HL-60 (cell line): ENCODE measurements at places on chromosomes 3 and 15.
A peak's percentile ranks its signal among the peaks of the same experiment; 100 is the strongest.

DNA sequence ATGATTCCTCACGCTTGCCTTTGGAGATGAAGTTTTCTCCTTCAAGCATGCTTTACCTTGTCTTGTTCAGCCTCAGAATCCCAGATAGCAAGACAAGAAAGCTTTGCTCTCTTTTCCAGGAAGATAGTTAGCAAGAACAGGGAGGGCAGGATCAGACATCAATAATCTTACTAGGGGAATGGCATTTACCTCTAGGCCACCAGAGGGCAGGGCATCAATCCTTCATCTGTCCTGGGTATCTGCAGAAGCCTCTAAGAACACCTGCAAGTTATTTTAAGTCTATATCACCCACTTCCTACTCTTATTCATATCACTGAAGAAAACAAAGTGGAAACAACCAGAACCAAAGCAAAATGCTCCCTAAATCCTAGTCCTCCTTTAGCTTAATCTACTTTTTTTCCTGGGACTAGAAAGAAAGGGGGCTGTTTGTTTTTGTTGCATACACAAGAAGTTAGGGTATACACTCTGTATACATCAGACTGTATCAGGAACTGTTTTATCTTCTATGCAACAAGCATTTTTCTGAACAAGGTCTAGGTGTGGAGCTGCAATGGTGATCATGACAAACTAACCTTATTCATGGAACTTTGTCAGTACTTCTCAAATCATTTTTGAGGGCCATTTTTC lies 862.5 kb downstream of the CADM2 start:
- no peak for DNase-seq

GRCh38 chr3:52123106-52123725 lies 31.0 kb downstream of the POC1A start:
- peak; percentile 71 for DNase-seq

- no peak for DNase-seq
These were observed 27.9 kb downstream of the EHD4 start for GRCh38 chr15:41944313-41944940.

GRCh38 chr3:177069514-177070329 lies 127.6 kb downstream of the TBL1XR1 start:
- peak; percentile 8 for DNase-seq

DNA sequence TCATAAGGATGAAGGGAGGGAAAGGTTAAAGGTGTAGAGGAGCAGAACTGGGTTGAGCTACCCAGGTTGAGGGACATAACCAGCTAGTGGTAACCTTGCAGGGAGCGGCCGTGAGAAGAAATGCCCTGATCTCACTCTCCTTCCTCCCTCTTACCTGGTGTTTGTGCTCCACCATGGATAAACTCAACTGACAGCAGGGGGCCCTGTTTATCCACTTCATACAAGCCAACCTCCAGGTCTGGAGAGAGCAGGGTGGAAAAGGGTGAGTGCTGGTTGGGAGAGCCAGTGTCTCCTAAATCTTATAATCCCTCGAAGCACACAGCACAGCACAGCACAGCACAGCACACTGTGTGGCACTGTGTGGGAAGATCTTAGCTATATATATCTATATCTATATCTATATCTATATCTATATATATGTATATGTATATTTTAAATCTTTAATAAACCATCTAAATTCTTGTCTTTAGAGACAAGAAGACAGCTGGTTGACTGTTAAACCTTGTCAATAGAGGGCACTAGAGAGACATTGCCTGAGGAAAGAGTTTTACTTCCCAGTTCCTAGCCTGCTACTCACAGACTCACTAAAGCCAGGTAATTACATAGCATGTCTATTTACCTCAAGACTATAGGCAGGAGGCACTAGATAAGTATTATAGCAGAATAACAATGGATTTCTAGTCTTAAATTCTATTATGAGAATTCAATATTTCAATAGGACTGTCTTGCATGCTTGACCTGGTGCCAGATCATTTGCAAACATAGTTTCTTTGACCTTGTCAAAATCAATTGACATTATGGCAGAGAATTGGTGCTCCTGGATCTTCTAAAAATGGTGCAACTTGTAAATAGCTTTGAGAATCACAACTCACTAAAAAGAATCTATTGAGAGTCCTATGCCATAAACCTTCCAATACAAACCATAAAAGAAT lies 21.7 kb upstream of the FMN1 start:
- peak; percentile 5 for DNase-seq

- no peak for DNase-seq
These were observed 242.0 kb upstream of the NSMCE3 start for GRCh38 chr15:29511663-29512062.

DNA sequence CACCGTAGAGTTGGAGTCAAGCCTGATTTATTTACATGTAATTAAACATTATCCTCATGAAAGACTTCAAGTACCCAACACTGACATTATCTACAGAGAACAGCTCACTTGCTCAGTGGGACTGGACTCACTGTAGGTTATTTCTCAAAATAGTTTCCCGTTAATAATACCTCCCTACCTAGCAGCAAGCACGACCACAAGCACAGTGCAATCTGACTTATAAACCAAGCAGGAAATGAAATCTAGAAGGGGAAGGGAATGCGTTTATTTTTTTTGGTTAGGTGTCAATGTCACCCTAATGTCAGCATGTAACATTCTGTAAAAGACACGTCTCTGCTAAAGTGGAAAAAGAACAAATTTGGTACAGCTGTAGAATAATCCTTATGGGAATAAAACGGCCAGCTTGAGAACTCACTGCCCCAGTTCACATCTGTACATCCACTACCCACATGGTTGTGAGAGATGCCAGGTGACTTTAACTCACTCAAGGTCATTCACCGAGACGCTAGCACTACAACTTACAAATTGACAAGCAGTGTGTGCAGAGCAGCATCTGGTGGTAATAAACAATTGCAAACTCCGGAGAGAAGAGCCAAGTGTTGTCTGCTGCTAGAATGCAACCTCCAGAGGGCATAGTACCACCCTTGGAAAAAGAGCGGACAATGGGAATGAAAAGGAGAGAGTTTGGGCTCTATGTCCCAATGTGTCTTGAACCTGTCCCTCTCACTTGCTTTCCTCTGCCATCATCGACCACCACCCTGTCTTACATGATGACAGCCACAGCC lies 242.5 kb downstream of the CADPS start:
- no peak for DNase-seq

DNA sequence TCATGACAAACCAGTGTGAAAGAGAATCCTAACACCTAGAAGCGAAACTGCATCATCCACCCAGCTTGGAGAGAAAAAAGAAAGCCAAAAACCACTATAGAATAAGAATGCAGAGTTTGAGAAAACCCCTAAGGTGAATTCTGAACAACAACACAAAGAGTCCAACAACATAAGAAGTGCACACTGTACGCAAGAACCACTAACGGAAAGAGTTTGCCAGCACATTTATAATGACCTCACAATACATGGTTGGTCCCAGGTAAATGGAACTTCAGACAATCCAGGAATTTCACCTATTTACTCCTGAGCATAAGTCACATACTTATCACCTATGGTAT lies 128.3 kb upstream of the BHLHE40 start:
- DNase-seq = no peak

GRCh38 chr15:67385971-67386370 lies 131.4 kb downstream of the IQCH start:
- DNase-seq = no peak

- DNase-seq = no peak
These were observed 78.1 kb downstream of the PDE8A start for GRCh38 chr15:85059734-85060133.

- DNase-seq = no peak
These were observed 101.9 kb downstream of the SEMA6D start for GRCh38 chr15:47819158-47819557.

DNA sequence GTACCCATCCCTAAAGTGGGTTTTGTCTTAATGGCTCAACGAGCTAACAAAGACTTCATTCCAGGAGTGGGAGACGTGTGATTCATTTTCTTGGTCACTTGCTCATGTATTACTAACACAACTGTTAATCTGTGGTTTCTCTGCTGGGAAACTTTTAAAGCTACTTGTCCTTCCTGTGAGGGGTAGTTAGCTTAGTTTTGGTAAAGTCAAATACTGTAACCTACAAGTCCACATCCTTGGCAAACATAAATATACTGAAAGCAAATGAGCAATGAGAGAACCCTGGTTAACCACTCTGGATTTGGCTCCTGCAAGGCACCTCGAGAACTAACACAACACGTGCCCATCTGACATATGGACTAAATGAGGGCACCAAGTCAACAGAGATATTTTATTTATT lies 19.9 kb downstream of the NOX5 start:
- no peak for DNase-seq

DNA sequence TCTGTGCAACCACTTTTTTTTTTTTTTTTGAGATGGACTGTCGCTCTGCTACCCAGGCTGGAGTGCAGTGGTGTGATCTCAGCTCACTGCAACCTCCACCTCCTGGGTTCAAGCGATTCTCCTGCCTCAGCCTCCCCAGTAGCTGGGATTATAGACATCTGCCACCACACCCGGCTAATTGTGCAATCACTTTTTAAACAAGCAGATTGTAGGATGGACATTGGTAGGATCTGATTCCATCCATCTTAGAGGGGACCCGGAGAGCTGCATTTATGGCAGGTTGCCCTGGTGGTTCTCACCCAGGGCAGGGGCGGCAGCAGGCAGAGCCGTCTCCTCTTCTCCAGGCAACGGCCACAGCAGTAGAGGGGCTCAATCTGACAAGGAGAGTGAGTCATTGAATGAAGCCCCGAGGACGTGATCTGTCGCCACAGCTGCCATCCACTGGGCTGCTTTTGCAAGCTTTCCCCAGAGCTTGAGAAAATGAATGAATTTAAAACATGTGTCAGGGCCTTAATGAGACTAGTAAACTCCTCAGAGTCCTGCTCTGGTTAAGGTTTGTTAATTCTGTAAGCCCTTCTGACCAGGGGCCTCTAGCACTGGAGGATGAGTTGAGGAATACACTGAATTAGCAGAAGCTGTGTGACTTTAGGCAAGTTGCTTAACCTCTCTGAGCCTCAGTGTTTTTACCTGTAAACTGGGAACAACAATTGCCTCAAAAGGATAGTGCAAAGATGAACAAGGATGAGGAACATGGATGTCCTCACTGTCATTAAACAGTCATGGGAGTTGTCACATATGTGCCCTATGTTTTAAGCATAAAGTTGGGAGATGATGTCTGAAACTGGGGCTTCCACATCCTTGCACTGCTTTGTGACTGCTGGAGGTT lies 129.1 kb downstream of the ASB7 start:
- no peak for DNase-seq
